ENCODE measurements at places on chromosomes 2 and 18.

DNA sequence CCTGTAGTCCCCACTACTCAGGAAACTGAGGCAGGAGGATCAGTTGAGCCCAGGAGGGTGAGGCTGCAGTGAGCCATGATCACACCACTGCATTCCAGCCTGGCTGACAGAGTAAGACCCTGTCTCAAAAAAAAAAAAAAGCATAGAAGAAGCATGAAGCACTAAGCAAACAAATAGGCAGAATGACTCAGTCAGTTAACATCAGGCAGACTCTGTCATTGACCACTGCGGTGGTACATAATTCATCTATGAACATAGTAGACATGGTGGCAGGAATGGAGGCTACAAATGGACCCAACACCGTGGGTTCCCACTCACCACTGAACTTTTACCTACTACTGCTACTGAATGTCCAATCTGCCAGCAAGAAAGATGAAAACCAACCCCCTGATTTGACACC, 7.6 kb upstream of the ASXL2 start:
- DNase-seq, result no peak

DNA sequence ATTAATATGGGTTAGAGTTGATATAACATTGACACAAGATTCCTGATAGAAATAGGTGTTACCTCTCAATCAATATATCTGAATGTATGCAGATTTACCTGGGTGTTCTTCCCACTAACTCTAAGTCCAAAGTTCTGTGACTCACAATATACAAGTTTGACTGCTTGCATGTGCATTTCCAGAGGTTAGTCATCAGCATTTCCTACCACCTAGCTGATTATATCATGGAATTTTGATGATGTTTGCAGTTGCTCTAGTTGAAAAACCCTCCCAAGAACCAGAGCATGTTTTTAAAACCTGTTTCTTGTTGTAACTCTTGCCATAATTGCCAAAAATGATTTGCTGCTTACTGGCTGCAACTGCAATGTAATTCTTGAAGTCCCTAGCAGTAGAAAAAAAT, 15.0 kb upstream of the DSG1 start:
- DNase-seq, result no peak

DNA sequence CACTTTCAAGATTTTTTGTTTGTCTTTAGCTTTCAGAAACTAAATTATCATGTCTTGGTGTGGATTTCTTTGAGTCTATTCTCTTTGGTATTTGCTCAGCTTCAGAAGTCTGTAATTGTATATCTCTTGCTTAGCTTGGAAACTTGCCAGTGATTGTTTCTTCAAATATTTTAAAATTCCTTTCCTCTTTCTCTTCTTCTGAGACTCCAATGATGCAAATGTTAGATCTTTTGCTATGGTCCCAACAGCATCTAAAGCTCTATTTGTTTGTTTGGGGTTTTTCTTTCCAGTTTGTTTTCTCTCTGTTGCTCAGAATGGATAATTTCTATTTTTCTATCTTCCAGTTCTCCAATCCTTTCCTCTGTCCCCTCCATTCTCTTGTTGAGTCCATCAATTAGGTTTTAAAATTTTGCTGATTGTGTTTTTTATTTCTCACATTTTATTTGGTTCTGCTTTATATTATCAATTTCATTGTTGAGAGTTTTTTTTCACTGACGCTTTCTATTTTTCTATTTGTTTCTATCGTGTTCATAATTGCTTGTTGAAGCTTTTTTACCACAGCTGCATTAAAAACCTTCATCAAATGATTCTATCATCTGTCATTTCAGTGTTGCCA, 81.5 kb upstream of the DAPL1 start:
- DNase-seq, result no peak

- peak; percentile 12 for DNase-seq
These were observed 7.4 kb upstream of the EXOC6B start for GRCh38 chr2:72833084-72833714.

GRCh38 chr18:75455249-75456198, 28.0 kb upstream of the SMIM21 start:
- no peak for DNase-seq

- DNase-seq, result no peak
These were observed 100.2 kb upstream of the EPAS1 start for GRCh38 chr2:46196871-46197462.

- no peak for DNase-seq
These were observed 1.5 kb downstream of the MFSD6 start for GRCh38 chr2:190409616-190410015.

GRCh38 chr2:232689152-232689910, 7.8 kb upstream of the GIGYF2 start:
- DNase-seq, result no peak

DNA sequence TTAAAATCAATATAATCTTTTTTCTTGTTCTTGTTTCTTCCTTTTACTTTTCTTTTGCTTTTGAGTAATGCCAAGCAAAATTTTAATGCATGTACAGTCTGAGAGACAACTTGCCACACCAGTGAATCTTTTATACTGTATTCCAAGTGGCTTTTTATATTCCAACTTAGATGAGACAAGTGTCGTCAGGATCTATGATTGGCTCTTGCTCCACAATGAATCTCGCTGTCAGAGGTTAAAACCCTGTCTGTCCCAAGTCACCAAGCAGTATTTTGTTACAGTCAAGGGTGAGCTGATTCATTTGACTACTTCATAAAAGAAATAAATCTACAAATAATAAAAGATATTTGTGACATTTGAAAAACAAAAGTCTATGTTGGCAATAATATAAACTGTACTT, at the start of gene MSTN:
MSTN (minus strand) TSS at position 129 of the 400 bp plus-strand sequence. CDS start 133 bp downstream, outside the sequence.
- DNase-seq, result no peak

- DNase-seq, result no peak
These were observed 63.3 kb downstream of the FBXO15 start for GRCh38 chr18:74084184-74084855.

GRCh38 chr2:191666226-191666625, 11.7 kb upstream of the NABP1 start:
- no peak for DNase-seq

GRCh38 chr18:75810961-75811551, 383.6 kb upstream of the SMIM21 start:
- DNase-seq, result no peak

- DNase-seq, result no peak
These were observed 2.3 kb downstream of the ECEL1 start for GRCh38 chr2:232485348-232485756.

- no peak for DNase-seq
These were observed 153.8 kb downstream of the AFF3 start for GRCh38 chr2:99988599-99988998.

GRCh38 chr18:22238681-22239080, 69.3 kb downstream of the GATA6 start:
- no peak for DNase-seq

DNA sequence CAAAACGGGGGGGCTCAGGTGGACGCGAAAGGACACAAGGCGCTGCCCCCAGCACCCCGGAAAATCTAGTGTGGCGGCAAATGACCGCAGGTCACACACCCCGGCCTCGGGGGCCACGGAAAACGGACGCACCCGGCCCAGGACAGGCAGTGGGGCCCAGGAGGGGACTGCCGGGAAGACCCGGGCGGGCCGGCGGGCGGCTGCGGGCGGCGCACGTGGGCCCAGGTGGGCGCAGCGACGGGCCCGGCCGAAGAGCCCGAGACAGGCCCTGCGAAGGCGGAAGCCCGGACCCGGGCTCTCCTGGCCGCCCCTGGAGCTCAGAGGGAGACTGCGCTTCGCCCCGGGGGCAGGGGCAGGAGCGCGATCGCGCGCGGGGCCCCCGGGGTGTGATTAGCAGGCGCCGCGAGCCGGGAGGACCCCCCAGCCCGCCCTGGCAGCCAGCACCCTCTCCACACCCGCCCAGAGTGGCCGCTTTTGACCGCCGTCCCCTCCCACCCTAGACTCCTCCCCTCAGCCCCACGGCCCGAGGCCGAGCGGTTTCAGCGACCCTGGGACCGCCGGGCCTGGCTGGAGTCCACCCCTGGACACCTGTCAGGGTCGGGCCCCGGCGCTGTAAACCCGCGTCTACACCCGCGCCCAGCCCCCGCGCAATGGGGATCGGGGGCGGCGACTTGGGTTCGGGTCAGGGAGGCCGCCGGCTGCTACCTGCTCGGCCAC, 773 bp downstream of the MBP start:
- DNase-seq, result no peak

GRCh38 chr2:237120916-237121315, 35.2 kb downstream of the COPS8 start:
- DNase-seq, result no peak
